ENCODE measurements at places on chromosomes 12 and 14. TPM values are rescaled to one million over a fixed set of nuclear protein-coding genes. Genes with fewer than 3 reads are reported as not detected.

GRCh38 chr12:108670066-108670631 lies 36.5 kb upstream of the SELPLG start:
- no peak for DNase-seq

The TMPRSS12 gene
- not detected for total RNA-seq

GRCh38 chr12:122681814-122682213 lies 21.3 kb downstream of the HCAR2 start:
- DNase-seq, result no peak

DNA sequence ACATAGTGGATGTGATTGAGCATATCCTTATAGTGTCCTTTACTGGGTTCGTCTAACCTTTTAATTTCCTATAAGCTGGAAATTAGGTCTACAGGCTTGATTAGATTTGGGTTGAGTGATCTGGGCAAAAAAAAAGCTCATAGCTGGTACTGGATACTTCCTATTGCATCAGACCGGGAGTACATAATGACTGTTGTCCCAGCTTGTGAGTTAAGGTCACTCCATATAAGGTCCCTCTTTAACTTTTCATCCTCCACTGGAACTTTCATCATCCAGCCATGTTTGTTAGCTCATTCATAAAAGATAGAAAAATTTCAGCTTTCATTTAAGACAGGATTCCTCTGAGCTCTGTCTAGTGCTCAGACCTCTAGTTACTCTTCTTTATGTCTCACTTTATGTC lies 80.8 kb downstream of the C14orf132 start:
- DNase-seq, result no peak

The TCL1B gene
- not detected for total RNA-seq

DNA sequence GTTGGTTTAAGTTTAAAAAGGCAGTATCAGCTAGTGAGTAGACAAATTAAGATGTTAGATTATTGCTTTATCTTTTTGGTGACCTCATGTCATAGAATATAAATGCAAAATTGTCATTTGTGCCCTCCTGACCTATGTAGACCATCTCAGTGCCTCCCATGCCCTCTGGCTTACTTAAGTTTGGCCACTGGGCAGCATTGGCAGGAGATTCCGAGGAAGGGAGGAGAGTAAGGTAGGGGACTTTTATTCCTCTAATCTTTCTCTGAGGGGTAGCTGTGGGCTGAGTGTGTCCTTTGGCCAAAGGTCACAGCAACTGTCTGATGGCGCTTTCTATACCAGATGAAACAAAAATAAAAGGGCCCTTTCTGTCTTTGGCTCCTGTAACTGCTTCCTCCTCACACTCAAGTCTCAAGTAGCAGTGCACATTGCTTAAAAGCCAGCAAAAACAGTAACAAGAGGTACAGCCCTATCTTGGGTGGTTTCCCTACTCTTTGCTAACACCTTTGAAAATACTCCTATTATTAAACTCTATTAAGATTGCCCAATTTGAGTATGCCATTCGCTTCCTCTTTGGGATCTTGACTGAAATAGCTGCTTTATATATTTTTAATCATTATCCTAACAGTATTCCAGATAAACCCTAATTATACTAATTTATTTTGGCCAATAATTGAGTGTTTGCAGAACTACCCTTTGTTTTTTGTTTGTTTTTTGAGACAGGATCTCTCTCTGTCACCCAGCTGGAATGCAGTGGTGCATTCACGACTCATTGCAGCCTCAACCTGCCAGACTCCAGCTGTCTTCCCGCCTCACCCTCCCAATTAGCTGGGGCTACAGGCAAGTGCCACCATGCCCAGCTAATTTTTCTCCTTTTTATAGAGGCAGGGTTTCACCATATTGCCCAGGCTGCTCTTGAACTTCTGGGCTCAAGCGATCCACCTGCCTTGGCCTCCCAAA lies 56.5 kb upstream of the KCNH3 start:
- DNase-seq, result no peak

The BDKRB1 gene
- total RNA-seq, result not detected

GRCh38 chr12:53586745-53587144 lies 39.4 kb downstream of the ATF7 start:
- DNase-seq, result no peak

- DNase-seq, result no peak
Measured at GRCh38 chr14:102610968-102611811, 18.7 kb downstream of the RCOR1 start.

DNA sequence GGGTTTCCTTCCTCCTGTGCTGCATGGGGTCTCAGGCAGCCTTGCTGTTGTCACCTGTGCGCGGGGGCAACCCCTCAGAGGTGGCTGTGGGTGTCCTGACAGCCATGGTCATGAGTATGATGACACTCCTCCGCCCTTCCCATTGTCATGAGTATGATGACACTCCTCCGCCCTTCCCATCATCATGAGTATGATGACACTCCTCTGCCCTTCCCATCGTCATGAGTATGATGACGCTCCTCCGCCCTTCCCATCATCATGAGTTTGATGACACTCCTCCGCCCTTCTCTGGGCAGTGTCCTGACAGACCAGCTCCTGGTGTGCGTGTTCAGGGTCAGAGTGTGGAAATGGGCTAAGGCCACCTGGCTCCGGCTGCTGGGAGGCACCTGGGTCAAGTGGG lies 40.0 kb downstream of the FBRSL1 start:
- DNase-seq, result no peak

The MYRFL gene
- 0.20 TPM for total RNA-seq
